ENCODE measurements at places on chromosomes 16 and 17.

- DNase-seq, result peak; percentile 79
Measured at GRCh38 chr17:43907425-43907981, at the start of gene MPP2. TSS of gene MPP2 (minus strand) at chr17:43907536. CDS start at chr17:43904460, 3,076 bp downstream.

DNA sequence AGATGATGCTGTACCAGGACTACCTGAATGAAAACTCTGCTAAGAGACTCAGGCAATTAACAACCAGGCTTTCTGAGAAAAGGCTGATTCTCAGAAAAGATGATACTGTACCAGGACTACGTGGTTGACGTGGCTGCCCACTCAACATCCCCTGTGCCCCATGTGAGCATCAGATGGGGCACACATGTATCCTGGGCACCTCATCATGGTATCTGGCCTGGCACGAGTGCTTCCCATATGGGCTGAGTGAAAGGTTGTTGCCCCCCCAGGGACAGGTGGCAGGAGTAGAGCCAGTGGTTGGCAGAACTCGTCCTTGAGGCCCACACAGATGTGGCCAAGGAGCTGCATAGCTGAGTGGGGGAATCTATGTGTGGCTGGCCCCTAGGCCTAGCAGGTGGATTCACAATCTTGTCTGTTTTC is 3.5 kb upstream of the CES4A start:
- no peak for DNase-seq

DNA sequence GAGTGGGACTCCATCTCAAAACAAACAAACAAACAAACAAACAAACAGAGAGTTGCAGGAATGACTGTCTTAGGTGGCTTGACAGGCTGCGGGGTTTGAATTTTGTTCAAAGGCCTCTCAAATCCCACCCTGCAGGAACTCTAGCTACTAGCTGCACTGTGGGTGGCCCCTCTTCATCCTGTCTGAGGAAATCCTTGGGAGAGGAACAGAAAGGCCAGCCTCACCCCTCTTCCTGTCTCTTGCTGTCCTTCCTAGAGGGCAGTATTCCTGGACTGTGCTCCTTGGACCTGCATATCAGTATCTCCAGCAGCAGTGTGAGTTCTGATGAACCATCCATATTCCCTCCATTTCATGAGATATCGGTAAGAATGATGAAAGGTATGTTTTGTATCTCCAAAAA is 2.0 kb upstream of the CCDC92B start:
- DNase-seq, result no peak

GRCh38 chr17:28834420-28834819 is 8.2 kb downstream of the FAM222B start:
- no peak for DNase-seq

- DNase-seq, result no peak
Measured at GRCh38 chr16:17469741-17470181, 999 bp downstream of the XYLT1 start.

- peak; percentile 79 for DNase-seq
Measured at GRCh38 chr16:66512272-66513110, 37.4 kb downstream of the TK2 start.

GRCh38 chr17:19546289-19547065 is 12.8 kb downstream of the SLC47A1 start:
- no peak for DNase-seq

DNA sequence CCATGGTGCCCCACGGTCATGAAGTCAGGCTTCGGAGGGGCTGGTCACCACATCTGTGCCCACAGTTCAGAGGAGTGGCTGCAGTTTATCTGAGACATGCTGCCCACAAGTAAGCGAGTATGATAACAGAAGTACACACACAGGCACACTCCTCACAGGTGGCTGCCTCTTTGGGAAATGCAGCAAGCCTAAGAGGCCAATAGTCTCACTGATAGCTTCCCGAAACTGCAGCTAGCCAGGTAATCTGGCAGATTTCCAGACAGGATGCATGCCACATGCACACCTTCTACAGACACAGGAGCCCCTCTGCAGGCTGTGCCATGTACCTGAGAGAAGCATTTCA is 12.6 kb upstream of the GFOD2 start:
- DNase-seq, result no peak

DNA sequence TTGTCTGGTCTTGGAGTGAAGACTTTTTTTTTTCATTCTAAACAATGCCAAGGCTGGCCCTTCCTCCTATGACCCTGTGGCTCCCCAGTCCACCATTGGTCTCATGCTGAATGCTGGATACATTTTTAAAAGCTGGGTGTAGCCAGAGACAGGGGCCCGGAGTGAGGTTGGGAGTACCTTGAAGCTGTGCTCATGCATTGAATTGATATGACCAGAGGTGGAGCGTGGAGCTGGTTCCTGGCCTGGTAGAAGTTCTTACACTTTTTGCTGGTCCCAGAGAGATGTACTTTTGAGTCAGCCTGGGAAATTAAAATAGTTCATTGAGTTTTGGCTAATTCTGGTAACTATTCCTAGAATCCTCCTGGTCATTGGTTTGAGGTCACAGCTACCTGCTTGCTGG is 83.6 kb downstream of the CMIP start:
- no peak for DNase-seq

GRCh38 chr16:62033065-62033464 is 3.2 kb downstream of the CDH8 start:
- DNase-seq, result no peak

GRCh38 chr17:40518401-40519088 is 17.1 kb upstream of the TNS4 start:
- no peak for DNase-seq

- no peak for DNase-seq
Measured at GRCh38 chr17:79053251-79053925, 21.2 kb upstream of the ENGASE start.

- no peak for DNase-seq
Measured at GRCh38 chr17:50260501-50260911, 13.8 kb upstream of the TMEM92 start.

- DNase-seq, result no peak
Measured at GRCh38 chr17:9414471-9414870, 161.1 kb downstream of the STX8 start.

DNA sequence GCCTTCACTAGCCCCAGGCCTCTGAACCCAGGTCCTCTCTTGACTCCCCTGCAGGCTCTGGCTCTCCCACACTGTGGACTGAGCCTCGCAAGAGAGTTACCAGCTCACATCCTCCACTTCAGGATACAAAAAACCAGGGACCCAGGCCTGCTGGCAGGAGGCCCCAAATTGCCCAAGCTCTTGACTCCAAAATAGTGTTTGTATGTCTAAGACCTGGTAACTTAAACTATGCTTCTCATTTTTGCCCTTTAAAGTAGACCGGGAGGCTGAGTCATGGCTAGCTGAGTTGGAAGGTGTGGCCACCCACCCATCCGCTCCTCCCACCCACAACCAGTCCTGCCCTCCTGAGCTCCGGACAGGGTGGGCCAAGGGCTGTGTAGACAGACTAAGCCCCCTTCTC is 250.0 kb downstream of the SOX9 start:
- DNase-seq, result peak; percentile 67

DNA sequence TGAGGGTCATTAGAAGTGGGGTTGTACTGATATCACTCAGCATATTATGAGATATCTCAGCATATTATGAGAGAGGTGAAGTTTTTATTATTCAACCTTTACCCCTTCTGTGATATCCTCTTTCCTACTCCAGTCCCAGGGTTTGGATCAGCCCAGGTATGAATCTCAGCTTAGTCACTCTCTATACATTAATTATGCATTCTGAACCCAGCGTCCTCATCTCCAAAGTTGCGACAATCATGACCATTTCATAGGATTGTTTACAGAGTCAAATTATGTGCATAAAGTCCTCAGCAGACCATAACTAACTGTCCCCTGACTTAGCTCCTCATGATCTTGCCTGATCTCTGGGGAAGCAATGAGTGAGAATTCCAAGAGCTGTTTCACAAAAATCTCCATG is 20.5 kb upstream of the BLMH start:
- DNase-seq, result no peak

Measured in choroid plexus epithelial cell (primary cell).